ENCODE measurements at places on chromosomes 3 and 15.
A peak's percentile ranks its signal among the peaks of the same experiment; 100 is the strongest.

DNA sequence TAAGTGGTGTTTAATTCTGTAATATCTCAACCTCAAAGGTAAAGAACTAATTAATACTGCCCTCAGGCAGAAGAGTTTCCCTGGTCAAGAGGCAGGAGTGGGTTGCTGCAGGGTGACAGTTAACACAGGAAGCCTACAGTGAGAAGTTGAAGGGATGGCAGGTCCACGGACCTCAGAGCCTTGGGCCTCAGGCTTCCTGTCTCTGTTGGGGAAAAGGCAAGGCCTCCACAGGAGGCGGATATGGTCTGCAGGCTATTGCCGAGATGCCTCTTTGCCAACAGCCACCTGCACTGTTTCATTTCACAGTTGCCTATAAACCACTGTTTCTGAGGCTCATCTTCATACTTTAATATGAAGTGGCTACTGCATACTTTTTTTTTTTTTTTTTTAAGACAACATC is 33.3 kb upstream of the RPN1 start:
- no peaks in the 10 kb centered on the region for H3K36me3 ChIP-seq
- no peak for DNase-seq
- peaks cover 4% of the 10 kb centered on the region for H3K27me3 ChIP-seq

- no peaks in the 10 kb centered on the region for H3K36me3 ChIP-seq
- H3K4me1 ChIP-seq = no peaks in the 10 kb centered on the region
- DNase-seq = no peak
- no peak overlapping the region for H3K27ac ChIP-seq
Observed at GRCh38 chr15:58562135-58562534, 130.3 kb downstream of the LIPC start.

DNA sequence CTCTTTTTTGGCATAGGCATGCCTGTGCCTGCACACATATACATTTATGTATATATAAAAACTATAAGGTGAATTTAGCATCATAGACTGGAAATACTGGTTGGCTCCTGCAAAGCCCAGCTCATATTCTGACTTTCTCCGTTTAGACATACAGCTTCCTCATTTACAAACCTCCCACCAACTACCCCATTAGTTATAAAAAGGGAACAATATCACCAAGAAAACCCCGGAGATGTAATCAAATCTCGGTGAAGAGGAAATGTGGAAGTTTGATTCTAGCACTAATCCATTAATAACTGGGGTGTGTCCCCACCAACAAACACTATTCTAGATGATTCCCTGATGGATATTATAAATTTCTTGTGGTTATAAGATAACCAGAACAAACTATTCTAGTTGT is 517.7 kb upstream of the TBL1XR1 start:
- no peak overlapping the region for H3K27ac ChIP-seq
- no peaks in the 10 kb centered on the region for H3K27me3 ChIP-seq
- no peak overlapping the region for H3K4me3 ChIP-seq
- no peak for DNase-seq
- no peaks in the 10 kb centered on the region for H3K36me3 ChIP-seq

DNA sequence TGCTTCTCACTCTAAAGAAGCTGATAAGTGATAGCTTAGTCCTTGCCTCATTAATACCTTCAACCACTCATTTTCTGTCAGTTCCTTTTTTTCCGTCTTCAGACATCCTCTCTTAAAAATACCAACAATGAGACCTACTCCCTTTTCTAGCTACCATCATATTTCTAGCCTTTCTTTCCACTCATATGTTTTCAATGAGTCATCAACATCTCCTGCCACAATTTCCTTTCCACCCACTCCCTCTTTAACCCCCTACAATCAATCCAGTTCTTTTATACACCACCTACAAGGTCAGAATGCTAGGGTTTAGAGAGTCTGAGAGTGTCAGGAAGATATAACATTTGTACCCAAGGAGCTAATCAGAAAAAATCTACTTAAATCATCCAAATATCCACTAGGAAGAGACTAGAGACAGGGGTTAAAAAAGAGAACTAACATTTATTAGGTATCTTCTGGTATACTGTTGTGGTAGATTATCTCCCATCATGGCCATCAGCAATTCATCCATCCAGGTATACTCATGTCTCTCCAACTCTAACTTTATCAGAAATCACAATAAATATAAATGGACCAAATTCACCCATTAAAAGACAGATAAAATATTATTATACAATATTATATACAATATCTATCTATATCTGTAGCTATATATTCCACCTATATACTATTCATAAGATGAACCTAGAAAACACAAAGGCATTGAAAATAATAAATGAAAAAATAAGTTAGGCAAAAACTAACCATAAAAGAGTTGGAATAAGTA is 42.5 kb downstream of the MYLK start:
- H3K27me3 ChIP-seq = no peaks in the 10 kb centered on the region
- peaks cover 16% of the 10 kb centered on the region for H3K4me1 ChIP-seq
- peaks cover 36% of the 10 kb centered on the region for H3K36me3 ChIP-seq
- H3K4me3 ChIP-seq = no peak overlapping the region
- DNase-seq = no peak
- H3K27ac ChIP-seq = no peak overlapping the region

- H3K27ac ChIP-seq = peak overlapping the region; percentile 90
- peaks cover 45% of the 10 kb centered on the region for H3K4me1 ChIP-seq
Observed at GRCh38 chr3:184156522-184156955, 1.4 kb downstream of the DVL3 start.

GRCh38 chr3:77718311-77718710 is 678.4 kb downstream of the ROBO2 start:
- no peaks in the 10 kb centered on the region for H3K36me3 ChIP-seq
- no peak overlapping the region for H3K4me3 ChIP-seq
- H3K27me3 ChIP-seq = no peaks in the 10 kb centered on the region
- H3K4me1 ChIP-seq = no peaks in the 10 kb centered on the region
- no peak overlapping the region for H3K27ac ChIP-seq
- DNase-seq = no peak
